ENCODE measurements at places on chromosomes 7 and 10.

- DNase-seq, result no peak
Observed at GRCh38 chr10:131978851-131979250, 2.9 kb downstream of the BNIP3 start.

- peak; percentile 80 for DNase-seq
Observed at GRCh38 chr10:79184145-79184625, 115.4 kb downstream of the ZMIZ1 start.

DNA sequence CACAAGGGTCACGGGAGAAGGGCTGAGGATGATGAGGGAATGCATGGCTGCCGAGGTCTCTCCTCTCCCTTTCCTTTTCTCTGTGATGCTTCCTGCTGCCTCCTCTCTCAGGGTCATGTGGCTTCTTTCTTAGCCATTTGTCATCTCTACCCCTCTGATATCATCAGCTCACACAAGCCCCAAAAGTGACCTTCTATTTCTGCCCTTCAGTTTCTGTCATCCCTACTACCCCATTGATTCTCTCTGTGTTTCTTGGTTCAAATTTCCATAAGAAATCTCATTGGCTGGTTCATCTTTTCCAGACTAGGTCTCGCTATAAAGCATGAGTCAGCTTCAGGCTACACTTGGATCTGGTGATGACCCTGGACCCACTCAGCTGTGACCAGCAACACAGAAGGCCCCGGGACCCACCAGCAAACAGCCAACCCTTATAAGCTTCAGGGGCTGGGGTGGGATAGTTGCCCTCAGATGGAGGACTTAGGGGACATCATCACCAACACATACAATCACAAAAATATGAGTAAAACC is 284.3 kb downstream of the SKAP2 start:
- DNase-seq, result no peak

GRCh38 chr7:421136-421991 is 98.3 kb downstream of the PDGFA start:
- DNase-seq, result peak; percentile 40

DNA sequence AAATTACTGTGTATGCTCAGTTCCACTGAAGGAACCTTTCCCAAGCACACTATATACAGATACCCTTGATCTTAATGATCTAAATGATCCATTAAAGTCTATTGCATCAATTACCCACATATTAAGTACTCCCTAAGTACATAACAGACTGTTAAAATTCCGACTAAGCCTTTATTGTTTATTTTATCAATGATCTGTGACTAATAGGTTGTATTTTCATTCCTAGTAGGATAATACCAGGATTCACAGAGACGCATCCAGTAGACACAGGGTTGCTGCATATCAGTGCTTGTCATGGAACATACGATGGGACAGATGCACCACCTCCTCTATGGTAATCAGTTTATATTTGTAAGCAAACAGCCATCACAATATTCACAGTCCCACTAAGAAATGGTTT is 159.6 kb upstream of the SLC26A5 start:
- peak; percentile 37 for DNase-seq

GRCh38 chr7:15603124-15603523 is 41.3 kb upstream of the AGMO start:
- no peak for DNase-seq

DNA sequence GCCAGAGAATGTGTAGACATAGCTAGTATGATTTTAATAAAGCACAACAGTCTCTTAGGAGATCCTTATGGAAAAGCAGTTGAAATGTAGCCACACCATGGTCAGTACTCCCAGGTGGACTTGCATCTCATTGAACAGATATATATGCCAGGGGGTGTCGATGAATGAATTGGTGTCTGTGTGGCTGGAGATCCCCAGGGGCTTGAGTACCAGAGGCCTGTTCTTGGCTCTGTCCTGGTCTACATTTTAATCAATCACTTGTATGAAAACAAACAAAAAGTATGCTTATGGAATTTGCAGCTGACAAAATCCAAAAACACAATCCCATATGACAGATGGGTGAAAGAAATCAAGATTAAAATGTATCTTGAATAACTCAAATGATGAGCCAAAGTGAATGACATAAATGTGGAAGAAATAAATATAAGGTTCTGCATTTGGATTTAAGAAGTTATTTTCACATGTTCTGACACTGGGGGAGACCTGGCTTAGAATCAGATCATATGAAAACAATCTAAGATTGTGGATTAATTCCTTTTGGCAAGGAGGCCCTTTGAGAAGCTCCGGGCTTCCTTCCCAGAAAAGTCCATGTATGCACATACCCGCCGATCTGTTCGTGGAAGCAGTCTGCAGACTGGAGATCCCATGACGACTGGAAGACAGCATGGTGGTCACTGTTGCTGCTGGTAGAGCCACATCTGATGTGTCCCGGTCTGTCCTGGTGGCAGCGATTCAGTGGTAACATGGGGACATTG is 15.6 kb downstream of the CLEC2L start:
- no peak for DNase-seq
